ENCODE measurements at places on chromosomes 3 and 15.

DNA sequence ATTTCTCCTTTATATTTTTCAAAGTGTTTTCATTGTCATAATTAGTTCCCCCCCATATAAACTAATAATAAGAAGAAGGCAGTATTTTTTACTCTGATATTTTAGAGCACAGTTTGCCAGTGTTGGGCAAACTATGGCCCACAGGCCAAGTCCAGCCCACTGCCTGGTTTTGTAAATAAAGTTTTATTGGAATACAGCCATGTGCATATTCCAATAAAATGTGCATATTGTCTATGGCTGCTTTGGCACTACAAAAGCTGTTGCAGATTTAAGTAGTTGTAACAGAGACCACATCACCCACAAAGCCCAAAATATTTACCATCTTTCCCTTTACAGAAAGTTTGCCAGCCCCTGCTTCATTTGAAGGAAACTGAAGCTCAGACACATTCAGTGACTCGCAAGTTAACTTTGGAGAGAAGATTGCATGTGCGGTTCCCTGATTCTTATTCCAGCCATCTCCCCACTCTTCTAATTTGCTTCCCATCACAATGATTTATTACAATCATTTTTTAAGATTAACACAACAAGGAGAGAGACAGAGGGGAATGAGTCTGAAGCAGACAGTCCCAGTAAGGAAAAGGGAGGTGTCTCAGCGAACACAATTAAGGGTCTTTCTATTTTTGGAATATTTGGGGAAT is 48.9 kb downstream of the RFTN1 start:
- DNase-seq, result no peak

DNA sequence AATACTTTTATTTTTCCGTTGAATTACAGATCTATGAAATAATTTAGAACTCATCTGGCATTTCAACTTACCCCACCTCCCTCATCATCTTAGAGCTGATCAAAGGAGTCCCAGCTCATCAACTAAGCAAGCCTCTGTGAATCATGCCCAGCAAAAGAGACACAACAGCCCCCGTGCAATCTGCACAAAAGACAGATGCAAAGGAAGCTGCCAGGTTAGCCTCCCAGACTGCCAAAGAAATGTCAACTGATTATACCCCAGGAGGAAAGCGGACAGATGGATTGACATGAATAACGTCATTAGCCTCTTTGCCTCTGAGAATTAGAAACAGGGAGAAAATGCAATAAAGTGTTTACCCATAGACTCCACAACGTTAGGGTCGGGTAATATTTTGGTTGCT is 75.0 kb downstream of the GABRB3 start:
- DNase-seq, result no peak

GRCh38 chr15:89377024-89377841 is 42.6 kb upstream of the POLG start:
- no peak for DNase-seq

DNA sequence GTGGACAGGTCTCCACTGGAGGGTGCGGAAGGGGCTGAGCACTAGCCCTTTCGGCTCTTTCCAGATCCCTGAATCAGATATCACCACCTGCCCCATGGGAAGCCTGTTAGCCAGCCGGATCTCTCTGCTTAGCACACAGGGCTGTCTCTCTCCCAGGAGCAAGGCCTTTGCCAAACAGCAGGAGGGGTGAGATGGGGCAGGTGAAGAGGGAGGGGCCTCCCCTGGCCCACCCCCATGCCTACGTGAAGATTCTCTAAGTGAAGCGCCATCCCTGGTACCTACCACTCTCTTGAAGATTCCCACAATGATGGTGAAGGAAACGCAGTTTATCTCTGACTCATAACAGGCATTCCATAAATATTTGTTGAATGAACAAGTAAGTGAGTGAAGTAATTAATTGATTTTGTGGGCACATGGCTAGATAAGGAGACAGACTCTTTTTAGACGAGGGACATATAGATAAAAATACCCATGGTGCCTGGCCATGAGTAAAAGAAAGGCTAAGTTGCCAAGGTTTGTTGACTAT is 19.6 kb upstream of the HCN4 start:
- no peak for DNase-seq

DNA sequence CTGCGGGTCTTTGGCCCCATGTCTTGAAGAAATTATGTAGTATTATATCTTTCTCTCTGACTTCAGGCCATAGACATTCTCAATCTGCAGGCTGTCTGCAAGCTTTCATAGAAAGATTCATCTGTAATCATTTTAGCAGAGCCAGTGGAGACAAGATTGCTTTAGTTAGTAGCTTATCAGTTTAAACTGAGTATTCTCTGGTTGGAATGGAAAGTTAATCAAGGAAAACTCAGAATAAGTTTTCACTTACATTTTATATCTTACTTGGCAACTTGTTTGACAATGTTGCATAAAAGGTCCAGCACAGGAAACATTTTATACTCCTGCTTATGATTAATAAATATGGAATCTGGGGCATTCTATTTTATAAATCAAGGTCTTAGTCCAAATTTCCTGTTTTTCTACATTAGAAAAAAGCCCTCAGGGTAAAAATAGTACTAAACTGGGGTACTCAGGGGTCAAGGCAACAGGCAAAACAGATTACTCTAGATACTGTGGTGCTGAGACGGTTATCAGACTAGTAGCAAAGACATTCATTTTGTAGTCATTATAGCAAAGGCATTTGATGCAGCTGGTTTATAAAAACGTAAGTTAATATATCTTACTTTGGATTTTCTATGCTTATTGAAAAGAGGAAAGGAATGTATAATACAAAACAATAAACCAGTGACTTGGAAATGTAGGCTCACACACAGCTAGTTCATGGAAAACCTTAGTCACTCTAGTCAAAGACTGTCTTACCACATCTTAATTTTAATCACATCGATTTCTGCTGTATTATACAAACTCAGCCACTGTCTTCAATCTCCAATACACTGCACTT is 45.2 kb upstream of the FILIP1L start:
- DNase-seq, result no peak

DNA sequence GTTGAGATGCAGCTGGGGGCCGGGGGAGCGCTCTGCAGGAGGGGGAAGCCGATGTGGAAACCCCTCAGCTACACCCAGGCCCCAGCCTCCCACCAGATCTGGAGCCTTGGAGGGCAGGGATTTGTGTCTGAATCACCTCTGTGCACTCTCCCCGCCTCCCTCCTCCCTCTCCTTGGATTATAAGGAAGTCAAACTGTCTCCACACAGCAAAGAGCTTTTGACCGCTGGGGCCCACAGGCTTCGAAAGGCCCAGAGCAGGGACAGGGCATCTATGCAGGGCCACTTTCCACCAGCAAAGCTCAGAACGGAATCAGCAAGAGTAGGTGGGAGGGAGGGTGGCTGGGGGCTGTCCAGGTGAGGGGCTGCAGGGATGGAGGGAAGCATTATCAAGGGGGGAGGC is 68.9 kb downstream of the IQSEC1 start:
- no peak for DNase-seq

DNA sequence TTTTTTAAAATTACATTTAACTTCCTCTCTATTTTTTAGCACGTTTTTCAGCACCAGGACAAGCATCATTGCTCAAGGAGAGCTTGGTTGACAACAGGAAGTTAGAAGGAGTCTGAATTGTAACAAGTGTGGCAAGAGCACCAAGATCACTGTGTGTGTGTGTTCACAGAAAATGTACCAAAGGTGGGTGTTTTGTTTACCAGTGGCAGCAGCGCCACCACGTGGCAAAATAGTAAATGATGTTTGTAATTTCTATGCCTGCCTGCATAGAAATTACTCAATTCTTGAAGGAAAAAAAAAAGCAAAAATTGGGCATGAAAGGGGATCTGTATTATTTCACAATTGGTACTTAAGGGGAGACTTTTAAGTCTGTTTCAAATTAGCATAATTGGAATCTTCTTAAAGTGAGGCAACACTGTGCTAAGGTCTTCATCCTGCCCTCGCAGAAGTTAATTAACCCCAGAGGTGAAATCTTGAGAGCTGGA is 7.4 kb upstream of the U2SURP start:
- DNase-seq, result peak; percentile 56

GRCh38 chr3:65875393-65876027 is 163.2 kb downstream of the MAGI1 start:
- DNase-seq, result no peak

GRCh38 chr3:13539292-13539638 is 9.7 kb upstream of the FBLN2 start:
- no peak for DNase-seq

- DNase-seq, result no peak
Measured at GRCh38 chr3:179227349-179227748, 23.6 kb downstream of the KCNMB3 start.

- DNase-seq, result no peak
Measured at GRCh38 chr3:135419155-135419554, 546.4 kb upstream of the PPP2R3A start.

DNA sequence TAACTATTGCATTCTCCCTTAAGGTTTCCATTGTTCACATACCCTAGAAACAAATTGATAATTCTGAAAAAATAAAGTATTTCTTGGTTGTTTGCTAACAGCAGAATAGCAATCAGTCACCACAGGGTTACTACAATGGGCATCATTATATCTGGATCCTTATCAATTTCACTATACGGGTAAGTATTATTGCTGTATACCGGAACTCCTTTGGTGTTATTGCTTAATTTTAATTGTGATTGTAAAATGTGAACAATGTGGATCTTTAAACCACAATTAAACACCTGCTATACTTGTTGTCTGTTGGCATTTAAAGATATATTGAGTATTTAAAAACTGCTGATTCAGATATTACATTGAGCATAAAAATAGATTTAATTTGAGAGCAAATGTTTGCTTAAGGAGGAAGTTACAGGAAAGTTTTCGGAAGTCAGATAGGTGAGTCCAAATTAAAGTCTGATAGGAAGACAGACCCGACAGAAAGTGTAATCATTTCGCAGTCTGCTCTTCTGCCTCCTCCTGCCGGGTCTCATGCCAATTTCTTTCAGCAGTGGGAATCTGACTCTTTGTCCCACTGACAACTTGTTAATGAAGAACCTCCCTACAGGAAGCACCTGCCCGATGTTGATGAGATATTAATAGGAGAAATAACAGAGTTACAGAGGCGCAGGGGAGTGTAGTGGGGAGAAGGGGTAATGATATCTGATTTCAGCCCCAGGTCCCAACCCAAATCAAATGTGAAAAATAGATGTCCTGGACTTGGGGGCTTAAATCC is 169.7 kb upstream of the TBC1D5 start:
- no peak for DNase-seq

GRCh38 chr3:134709561-134710312 is 58.9 kb upstream of the KY start:
- no peak for DNase-seq

DNA sequence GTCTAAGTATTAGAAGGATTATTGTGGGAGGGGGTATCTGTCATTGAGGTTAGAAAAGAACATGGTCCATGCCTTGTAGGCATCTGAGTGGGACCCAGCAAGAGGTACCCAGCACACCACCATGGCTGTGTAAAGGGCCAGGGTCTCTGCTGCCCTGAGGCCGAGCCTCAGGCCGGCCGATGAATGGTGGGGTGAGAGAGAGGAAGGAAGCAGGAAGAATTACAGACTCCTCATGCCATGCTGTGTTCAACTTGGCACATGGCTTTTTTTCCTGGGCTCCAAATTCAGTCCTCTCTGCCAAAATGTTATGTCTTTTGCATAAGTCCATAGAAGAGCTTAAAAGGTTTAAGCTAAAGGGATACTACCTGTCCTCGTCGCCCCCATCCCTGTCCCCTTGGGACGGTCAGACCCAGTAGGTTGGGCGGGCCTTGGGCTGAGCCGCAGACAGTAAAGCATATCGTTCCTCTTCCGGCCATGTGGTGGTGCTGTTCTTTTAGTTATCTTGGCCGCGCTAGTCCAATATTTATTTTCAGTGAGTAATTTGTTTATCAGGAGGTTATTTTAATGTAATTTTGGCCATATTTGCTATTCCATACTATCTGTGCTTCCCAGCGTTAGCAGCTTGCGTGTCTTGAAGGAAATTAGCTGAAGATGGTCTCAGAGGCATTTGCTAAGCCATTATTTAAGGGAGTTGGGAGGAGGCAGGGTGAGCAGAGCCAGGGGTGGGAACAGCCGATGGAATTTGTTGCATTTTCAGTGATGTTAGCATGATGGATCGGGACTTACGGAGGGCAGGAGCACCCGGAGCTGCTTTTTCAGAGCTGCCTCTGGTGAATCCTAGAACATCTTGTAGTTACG is 152.4 kb downstream of the AGBL1 start:
- DNase-seq, result no peak
